ENCODE measurements at places on chromosomes 5 and 9. TPM values are rescaled to one million over a fixed set of nuclear protein-coding genes. Genes with fewer than 3 reads are reported as not detected.

GRCh38 chr5:179417016-179417415, 71.8 kb upstream of the ADAMTS2 start:
- no peak for DNase-seq
- H3K27me3 ChIP-seq: peaks cover 21% of the 10 kb centered on the region
- H3K4me3 ChIP-seq: no peak overlapping the region
- no peaks in the 10 kb centered on the region for H3K36me3 ChIP-seq
- H3K27ac ChIP-seq: no peak overlapping the region
- H3K4me1 ChIP-seq: no peaks in the 10 kb centered on the region

- no peaks in the 10 kb centered on the region for H3K4me1 ChIP-seq
- no peaks in the 10 kb centered on the region for H3K36me3 ChIP-seq
- peaks cover 15% of the 10 kb centered on the region for H3K27me3 ChIP-seq
- H3K27ac ChIP-seq: no peak overlapping the region
These were observed 32.3 kb upstream of the FIBCD1 start for GRCh38 chr9:130971294-130971849.

- H3K4me1 ChIP-seq: peaks cover 7% of the 10 kb centered on the region
- no peak overlapping the region for H3K4me3 ChIP-seq
- peaks cover 53% of the 10 kb centered on the region for H3K36me3 ChIP-seq
These were observed 15.1 kb downstream of the TCOF1 start for GRCh38 chr5:150372639-150373038.

- no peaks in the 10 kb centered on the region for H3K27me3 ChIP-seq
- peak within 1 kb of the TSS; percentile 87 for H3K4me3 ChIP-seq
- peak; percentile 93 for DNase-seq
- peak within 1 kb of the TSS; percentile 88 for H3K27ac ChIP-seq
- peaks cover 40% of the 10 kb centered on the region for H3K4me1 ChIP-seq
- no peaks in the 10 kb centered on the region for H3K36me3 ChIP-seq
These were observed at the start of gene STXBP1 for GRCh38 chr9:127611899-127612790. Gene STXBP1, plus strand, starts transcription at chr9:127612277. Its CDS starts 127 bp downstream, at chr9:127612404.

GRCh38 chr5:8912106-8912505, 633.8 kb downstream of the SEMA5A start:
- H3K4me3 ChIP-seq: no peak overlapping the region
- DNase-seq: no peak
- H3K27me3 ChIP-seq: peaks cover 79% of the 10 kb centered on the region
- no peaks in the 10 kb centered on the region for H3K36me3 ChIP-seq

DNA sequence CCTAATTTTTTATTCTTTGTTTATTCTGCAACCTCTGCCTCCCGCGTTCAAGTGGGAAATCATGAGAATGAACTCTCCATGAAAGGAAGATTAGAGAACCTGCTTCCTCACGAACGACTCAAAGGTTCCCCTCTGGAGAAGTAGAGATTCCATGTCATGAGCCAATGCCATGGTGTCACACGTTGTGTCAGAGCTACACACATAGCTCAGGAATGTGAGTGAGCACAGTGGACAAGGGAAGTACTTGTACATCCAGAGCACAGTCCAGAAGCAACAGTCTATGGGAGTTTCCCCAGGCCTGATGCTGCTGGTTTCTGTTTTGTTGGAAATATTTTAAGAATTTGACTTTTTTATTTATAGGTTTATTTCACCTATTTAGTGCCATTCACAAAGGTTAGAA, 26.8 kb upstream of the PPP2CA start:
- H3K36me3 ChIP-seq: no peaks in the 10 kb centered on the region
- DNase-seq: no peak
- peak overlapping the region; percentile 76 for H3K27ac ChIP-seq
- peaks cover 29% of the 10 kb centered on the region for H3K4me1 ChIP-seq
- no peak overlapping the region for H3K4me3 ChIP-seq

- no peak for DNase-seq
- peaks cover 11% of the 10 kb centered on the region for H3K27me3 ChIP-seq
- no peak overlapping the region for H3K4me3 ChIP-seq
- peaks cover 5% of the 10 kb centered on the region for H3K36me3 ChIP-seq
These were observed 37.5 kb upstream of the SH3TC2 start for GRCh38 chr5:149100331-149100730.

DNA sequence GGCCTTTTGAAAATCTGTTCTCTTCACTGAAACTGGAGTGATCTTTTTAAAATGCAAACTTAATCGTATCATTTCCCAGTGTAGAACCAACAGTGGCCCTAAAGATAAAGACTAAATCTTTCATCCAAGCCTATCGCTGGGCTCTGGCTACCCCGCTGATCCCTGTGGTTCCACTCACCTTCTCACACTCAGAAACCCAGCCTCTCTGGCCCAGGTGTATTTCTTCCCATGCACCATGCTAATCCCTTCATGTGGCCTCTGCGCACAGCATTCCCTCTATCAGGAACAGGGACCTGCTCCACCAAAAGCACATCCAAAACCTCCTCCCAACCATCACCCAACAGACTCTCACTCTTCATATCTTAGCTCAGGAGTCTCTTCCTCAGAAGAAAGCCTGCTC, 214.1 kb upstream of the DAPK1 start:
- DNase-seq: no peak
- peak overlapping the region; percentile 34 for H3K27ac ChIP-seq
- H3K4me1 ChIP-seq: peaks cover 60% of the 10 kb centered on the region
- no peak overlapping the region for H3K4me3 ChIP-seq
- no peaks in the 10 kb centered on the region for H3K36me3 ChIP-seq
- H3K27me3 ChIP-seq: no peaks in the 10 kb centered on the region

GRCh38 chr9:129164246-129164930, 13.7 kb downstream of the IER5L start:
- peaks cover 35% of the 10 kb centered on the region for H3K4me1 ChIP-seq
- H3K27ac ChIP-seq: peak overlapping the region; percentile 97
- H3K27me3 ChIP-seq: no peaks in the 10 kb centered on the region
- DNase-seq: no peak
- no peak overlapping the region for H3K4me3 ChIP-seq
- H3K36me3 ChIP-seq: peaks cover 5% of the 10 kb centered on the region

GRCh38 chr5:107831612-107832395, 161.1 kb upstream of the EFNA5 start:
- peaks cover 11% of the 10 kb centered on the region for H3K4me1 ChIP-seq
- H3K36me3 ChIP-seq: no peaks in the 10 kb centered on the region
- no peaks in the 10 kb centered on the region for H3K27me3 ChIP-seq
- no peak overlapping the region for H3K27ac ChIP-seq

- H3K36me3 ChIP-seq: no peaks in the 10 kb centered on the region
- H3K27me3 ChIP-seq: peaks cover 62% of the 10 kb centered on the region
- no peak overlapping the region for H3K4me3 ChIP-seq
- no peak overlapping the region for H3K27ac ChIP-seq
These were observed 49.7 kb upstream of the PLEKHG4B start for GRCh38 chr5:42250-42649.

DNA sequence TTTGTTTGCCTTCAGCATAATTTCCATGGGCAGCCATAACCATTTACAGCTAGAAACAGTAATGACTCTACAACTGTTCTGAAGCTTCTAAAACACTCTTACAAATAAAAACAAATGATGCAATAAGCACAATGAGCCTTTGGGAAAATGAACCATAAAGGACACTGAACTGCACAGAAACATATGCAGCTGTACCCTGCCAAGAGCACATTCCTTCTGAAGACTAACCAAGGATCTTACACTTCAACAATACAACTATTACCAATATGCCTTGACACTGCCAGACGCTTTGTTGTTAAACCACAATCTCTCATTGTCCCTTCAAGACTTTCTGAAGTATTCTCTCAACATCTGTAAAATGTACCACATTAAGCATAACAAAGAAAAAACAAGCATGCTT, 104.2 kb upstream of the HMHB1 start:
- H3K4me1 ChIP-seq: peaks cover 8% of the 10 kb centered on the region
- DNase-seq: no peak
- H3K27me3 ChIP-seq: no peaks in the 10 kb centered on the region
- H3K27ac ChIP-seq: no peak overlapping the region

- H3K4me3 ChIP-seq: no peak overlapping the region
- peaks cover 12% of the 10 kb centered on the region for H3K4me1 ChIP-seq
- no peaks in the 10 kb centered on the region for H3K27me3 ChIP-seq
- H3K27ac ChIP-seq: no peak overlapping the region
These were observed 5.6 kb downstream of the NLN start for GRCh38 chr5:65727491-65728156.

DNA sequence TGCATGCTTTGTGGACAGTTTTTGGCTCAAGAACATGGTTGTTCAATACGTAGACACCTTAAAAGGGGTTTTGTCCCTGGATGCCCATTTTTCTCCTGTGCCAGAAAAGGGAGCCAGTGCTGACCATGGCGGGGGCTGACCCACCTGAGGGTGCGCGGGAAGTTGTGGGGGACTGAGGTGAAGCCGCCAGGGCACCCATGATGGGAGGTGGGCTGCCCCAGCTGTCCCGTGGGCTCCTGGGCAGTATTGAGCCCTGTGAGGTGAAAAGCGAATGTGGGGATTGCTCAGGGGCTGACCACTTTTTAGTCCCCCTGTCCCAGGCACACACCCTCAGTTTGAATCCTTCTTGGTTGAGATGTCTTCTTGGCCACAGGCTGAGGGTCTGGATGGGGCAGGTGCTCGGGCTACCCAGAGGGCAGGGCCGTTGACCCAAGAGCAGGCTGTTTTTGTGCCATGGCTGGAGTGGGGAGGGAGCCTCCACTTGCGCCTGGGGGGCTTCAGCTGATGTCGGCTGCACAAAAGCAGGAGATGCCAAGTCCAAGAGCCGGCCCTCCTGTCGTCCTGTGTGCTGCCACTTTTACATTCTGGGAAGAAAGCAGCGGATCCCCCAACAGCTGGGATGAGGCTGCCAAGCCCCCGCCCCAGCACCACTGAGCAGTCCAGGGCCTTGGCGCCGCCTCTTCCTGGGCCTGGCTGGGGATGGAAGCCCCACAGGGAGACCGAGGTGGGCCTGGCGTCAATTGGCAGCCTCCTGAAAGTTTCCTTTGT, 120.1 kb downstream of the WNK2 start:
- no peaks in the 10 kb centered on the region for H3K4me1 ChIP-seq
- H3K27ac ChIP-seq: no peak overlapping the region
- peaks cover 2% of the 10 kb centered on the region for H3K36me3 ChIP-seq
- no peak for DNase-seq
- no peaks in the 10 kb centered on the region for H3K27me3 ChIP-seq
- no peak overlapping the region for H3K4me3 ChIP-seq

DNA sequence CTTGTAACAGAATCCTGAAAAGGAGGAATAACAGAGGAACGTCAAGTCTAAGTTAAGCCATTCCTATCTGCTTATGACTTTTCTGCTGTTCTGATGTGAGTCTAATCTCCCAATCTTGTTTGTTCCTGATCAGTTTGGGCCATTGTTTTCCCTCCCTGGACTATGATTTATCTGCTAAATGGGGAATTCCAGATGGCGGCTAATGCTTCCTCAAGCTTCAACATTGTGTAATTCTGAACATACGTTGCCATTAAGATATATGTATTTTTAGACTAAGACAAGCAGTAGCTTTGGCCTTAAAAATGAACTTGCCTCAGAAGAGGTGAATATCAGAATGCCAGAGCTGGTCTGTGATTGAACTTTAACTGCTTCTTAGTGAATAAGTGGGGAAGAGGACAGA, 142.7 kb downstream of the PRKACG start:
- no peak for DNase-seq
- H3K27me3 ChIP-seq: no peaks in the 10 kb centered on the region
- no peaks in the 10 kb centered on the region for H3K36me3 ChIP-seq
- H3K4me3 ChIP-seq: no peak overlapping the region

DNA sequence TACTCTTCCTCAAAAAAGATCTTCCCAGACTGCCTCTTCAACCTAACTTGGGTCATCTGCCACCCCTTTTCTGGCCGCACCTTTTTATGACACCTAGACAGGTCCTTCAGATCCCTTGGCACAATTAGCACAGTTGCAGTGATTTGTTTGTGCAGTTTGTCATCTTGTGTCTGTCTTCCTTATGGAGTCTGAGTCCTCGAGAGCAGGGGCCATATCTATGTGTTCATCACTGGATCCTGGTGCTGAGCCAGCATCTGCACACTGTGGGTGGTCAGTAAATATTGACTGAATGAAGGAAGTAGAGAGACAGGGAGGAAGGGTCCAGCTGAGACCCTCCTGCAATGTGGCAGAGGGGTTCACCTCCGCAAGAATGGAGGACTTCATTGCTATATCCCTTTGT, 14.4 kb downstream of the ERGIC1 start:
- H3K27me3 ChIP-seq: no peaks in the 10 kb centered on the region
- peak overlapping the region; percentile 1 for H3K27ac ChIP-seq
- H3K36me3 ChIP-seq: peaks cover 4% of the 10 kb centered on the region

GRCh38 chr5:64518793-64519192, 13.0 kb downstream of the RGS7BP start:
- no peak overlapping the region for H3K27ac ChIP-seq
- no peaks in the 10 kb centered on the region for H3K36me3 ChIP-seq
- no peak overlapping the region for H3K4me3 ChIP-seq

DNA sequence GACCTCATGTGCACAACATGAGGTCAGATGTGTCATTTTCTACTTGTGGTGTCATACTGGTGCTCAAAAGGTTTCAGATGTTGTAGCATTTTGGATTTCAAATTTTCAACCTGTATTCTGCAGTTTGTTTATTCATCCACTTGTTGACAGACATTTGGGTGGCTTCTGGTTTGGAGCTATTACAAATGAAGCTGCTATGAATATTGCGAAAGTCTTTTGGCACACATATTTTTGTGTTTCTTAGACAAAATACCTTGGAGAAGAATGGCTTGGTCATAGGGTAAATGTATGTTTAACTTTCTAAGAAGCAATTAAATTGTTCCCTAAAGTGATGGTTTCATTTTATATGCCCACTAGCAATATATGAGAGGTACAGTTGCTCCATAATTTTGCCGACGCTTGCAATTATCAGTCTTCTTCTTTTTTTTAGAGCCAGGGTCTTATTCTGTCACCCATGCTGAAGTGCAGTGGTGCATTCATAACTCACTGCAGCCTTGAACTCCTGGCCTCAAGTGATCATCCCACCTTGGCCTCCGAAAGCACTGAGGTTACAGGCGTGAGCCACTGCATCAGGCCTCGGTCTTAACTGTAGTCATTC, 70.7 kb upstream of the TRPC7 start:
- no peaks in the 10 kb centered on the region for H3K36me3 ChIP-seq
- no peak overlapping the region for H3K27ac ChIP-seq
- H3K4me1 ChIP-seq: peaks cover 3% of the 10 kb centered on the region
- H3K27me3 ChIP-seq: peaks cover 8% of the 10 kb centered on the region
- no peak for DNase-seq
- no peak overlapping the region for H3K4me3 ChIP-seq

- H3K4me3 ChIP-seq: no peak overlapping the region
- H3K27me3 ChIP-seq: peaks cover 11% of the 10 kb centered on the region
- H3K27ac ChIP-seq: no peak overlapping the region
These were observed 69.3 kb upstream of the SAP30L start for GRCh38 chr5:154376481-154376880.

DNA sequence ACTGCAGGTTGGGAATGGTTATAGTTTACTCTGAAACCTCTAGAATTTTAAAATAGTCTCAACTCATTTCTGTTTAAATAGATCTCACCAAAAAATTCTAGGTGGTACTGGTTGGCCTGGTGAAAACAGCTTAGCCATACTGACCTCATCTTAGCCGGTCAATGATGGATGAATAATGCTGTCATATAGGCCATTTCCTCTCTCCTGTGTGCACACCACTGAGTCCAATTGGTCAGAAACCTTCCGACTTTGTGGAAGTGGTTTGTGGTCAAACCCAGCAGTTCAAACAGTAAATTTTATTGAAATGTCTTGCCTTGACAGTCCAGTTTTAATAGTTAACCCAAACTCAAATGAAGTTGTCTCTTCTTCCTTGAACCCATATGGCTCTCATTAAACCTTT, 98.6 kb downstream of the GIN1 start:
- no peaks in the 10 kb centered on the region for H3K4me1 ChIP-seq
- H3K4me3 ChIP-seq: no peak overlapping the region
- H3K27ac ChIP-seq: no peak overlapping the region
- no peak for DNase-seq
- peaks cover 7% of the 10 kb centered on the region for H3K36me3 ChIP-seq
- H3K27me3 ChIP-seq: no peaks in the 10 kb centered on the region

The PRRC1 gene
- total RNA-seq: 81.5 TPM

The TAF11L14 gene
- not detected for total RNA-seq

The ESM1 gene
- total RNA-seq: 0.23 TPM

The RABEPK gene
- 21.0 TPM for total RNA-seq

The ANKRD55 gene
- 0.18 TPM for total RNA-seq

The PCDHA9 gene
- total RNA-seq: 4.0 TPM

The TYRP1 gene
- total RNA-seq: 0.64 TPM

All from mesothelial cell of epicardium (in vitro differentiated cells).